ENCODE measurements at places on chromosomes 7 and 10.

- DNase-seq, result no peak
Measured at GRCh38 chr7:55438757-55439525, 73.8 kb downstream of the LANCL2 start.

- DNase-seq, result no peak
Measured at GRCh38 chr10:96767611-96768010, 47.3 kb upstream of the PIK3AP1 start.

GRCh38 chr10:6498771-6499170, 81.3 kb downstream of the PRKCQ start:
- no peak for DNase-seq

DNA sequence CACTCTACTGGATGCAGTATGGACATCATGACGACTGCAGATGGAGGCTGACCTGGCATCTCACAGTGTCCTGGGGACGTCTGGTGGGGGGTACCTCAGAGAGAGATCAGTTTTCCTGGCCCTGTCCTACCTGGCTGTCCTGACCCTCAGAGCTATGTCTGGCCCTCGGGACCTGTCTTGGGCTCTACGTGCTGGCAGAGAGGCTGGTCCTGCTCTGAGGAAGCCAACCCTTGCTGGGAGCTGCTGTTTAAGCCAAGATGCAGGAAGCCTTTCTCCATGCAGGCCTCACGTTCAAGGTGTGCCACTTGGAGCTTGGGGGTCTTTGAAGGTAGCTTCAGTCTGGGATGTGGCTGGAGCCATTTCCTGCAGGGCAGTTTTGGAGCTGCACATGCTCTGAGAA, 42.1 kb upstream of the CXCL12 start:
- DNase-seq, result no peak

DNA sequence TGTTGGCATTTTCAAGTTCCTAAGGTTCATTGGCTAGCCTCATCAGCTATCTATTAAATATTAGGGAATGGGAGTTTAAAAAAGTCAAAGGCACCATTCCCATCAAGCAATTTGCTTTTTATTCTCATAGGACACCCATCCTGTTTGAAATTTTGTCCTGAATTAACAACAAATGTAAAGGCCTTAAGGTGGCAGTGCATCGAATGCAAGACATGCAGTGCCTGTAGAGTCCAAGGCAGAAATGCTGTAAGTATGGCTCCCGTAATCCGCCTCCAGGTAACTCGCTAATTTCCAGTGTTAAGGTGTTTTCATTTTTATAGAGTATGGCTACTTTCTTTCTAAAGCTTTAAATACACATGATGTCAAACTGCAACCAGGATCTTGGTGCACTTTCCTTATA, 141.9 kb upstream of the SAMD8 start:
- DNase-seq, result no peak

DNA sequence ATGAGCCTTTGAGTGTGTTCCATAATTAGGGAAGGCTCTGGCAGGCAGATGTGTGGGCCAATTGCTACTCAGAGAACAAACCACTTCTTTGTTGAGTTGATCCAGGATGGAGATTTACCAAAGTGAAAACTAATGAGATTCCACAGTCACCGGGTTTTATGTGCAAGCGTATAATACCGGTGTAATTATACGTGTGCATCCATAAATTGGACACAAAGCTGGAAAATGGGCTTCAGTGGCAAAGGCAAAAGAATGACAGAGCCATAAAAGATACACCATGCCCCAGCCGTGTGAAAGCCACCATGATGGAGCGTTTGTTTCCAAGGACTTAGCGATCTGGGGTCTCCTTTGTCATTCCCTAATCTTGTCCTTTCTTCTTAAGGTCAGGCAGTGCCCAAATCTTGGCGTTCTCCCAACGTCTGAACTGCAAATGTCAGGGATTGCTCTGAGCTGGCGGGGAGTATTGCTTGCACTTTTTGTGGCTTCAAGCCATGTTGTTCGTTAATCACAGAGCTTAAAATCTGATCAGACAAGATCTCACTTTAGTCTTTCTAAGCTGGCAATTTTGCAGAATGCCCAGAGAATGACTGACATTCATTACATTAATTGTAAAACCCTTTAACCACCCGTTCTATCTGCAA, 70.1 kb downstream of the NPTX2 start:
- DNase-seq, result no peak

DNA sequence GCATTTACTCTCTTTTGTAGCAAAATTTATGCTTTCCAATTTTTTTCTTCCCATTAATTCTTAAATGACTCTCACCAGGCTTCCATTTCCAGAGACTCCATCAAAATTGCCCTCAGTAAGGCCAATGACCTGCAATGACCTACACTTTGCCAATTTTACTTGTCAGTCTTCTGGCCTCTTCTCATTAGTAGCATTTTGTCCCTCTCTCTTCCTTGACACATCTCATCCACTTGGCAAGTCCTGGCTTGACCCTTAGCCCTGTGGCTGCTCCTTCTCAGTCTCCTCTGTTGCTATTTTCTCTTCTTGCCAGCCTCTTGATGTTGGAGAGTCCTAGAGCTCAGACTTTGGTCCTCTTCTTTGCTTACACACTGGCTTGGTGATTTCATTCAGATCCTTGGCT, 166.1 kb upstream of the MTPN start:
- no peak for DNase-seq

- no peak for DNase-seq
Measured at GRCh38 chr10:6494936-6495592, 85.0 kb downstream of the PRKCQ start.

GRCh38 chr10:69439813-69440506, 11.3 kb upstream of the TSPAN15 start:
- DNase-seq, result no peak

DNA sequence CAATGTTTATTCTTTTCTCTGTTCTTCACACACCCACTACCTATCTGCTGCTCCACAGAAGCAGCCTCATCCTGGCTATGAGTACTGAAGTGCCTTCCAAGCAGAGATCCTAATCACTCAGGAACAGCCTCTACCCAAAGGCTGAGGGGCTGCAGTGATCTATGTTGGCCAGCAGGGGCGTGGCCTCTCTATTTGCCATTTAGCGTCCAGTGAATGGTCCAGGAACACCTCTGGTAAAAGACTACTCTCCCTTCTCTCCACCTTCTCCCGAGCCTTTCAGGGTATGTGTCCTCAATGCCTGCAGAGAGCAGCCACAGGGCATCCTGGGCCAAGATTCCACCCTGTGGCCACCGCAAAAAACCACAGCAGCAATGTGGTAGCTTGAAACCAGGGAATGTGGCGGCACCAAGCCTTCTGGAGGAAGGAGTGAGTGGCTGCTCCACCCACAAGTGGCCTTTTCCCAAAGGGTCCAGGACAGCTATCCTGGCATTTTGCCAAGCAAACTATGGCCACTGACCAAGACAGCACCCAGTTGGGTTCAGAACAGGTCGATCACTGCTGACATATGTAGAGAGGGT, 70.9 kb downstream of the SYPL1 start:
- no peak for DNase-seq

DNA sequence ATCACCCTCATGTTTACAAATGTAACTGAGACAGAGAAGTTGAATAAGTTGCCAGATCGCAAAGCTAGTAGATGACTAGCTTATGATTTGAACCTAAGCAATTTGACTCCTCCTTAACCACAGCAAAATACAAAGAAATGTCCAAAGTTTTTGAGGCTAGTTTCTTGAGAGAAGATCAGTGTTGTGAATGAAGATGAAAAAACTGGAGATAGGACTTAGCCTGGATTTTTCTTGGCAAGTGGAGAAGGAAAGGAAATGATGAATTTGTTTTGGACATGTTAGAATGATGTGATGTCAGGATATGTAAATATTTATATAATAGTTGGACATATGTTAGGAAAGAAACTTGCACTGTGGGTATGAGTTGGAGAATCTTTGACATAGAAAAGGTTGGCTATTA, 149.8 kb downstream of the LSMEM1 start:
- no peak for DNase-seq

DNA sequence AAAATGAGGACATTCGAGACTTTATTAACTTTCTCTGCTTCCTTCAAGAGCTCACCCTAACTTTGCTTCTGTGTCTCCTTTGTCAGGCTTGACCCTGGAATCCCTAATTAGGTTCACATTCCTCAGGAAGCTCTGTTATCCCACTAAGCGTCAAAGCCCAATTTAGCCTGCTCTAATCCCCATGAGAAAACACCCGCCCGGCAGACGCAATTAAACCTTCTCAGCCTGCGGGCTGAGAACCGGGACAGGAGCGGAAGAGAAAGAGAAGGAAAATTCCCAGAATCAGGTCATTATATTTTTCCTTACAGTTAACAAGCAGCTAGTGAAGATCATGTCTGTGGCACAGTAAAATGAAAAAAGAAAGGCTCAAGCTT, 93.0 kb downstream of the TNS3 start:
- DNase-seq, result no peak

GRCh38 chr10:35458500-35459448, 122.5 kb downstream of the CCNY start:
- no peak for DNase-seq

GRCh38 chr10:112663234-112664125, 216.5 kb downstream of the VTI1A start:
- no peak for DNase-seq

DNA sequence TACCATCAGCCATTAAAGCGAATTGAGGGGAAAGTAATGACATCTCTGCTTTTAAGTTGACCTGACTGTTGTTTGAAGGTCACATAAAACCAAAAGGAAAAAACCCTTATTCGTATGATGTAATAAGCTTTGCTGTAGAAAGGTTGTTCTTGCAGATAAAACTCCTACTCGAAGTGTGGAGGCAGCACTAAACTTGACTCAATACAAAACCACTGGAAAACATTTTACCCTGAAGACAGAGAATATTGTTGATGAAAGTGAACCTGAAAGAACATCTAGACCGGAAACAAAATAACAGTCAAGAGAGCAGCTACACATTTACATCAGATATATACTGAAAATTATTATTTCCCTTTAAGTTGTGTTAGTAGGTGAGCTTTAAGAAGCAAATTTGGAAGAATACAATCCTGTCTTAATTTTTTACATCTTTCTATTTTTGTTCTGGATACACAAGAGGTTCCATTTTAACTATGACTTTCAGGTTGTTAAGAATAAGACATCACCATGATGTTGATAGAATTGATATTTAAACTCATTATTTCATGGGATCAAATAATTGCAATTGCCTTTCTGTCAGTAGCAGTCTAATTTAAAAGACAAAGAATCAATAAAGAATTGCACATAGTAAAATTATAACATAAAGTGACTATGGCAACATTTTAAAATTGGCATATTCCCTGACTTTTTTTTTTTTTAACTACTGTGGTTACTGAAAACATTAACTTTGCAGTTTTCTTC, 6.4 kb downstream of the ETV1 start:
- no peak for DNase-seq

- DNase-seq, result no peak
Measured at GRCh38 chr7:1124164-1124563, 35.8 kb downstream of the ZFAND2A start.
